Tibial nerve (tissue), 4 donors: ENCODE measurements at places on chromosomes 2 and 18.

GRCh38 chr2:153551698-153552097 is 73.1 kb upstream of the RPRM start:
- no peak for DNase-seq

- no peak for DNase-seq
Observed at GRCh38 chr2:212032032-212032431, 506.6 kb downstream of the ERBB4 start.

GRCh38 chr2:110748489-110748867 is 16.1 kb downstream of the ACOXL start:
- no peak for DNase-seq

GRCh38 chr2:9738062-9738461 is 105.2 kb upstream of the TAF1B start:
- DNase-seq, result no peak
